Ecto neural progenitor cell (in vitro differentiated cells): ENCODE measurements at places on chromosomes 5 and 9.

- DNase-seq, result no peak
Measured at GRCh38 chr5:97836816-97837215, 653.8 kb upstream of the RIOK2 start.

DNA sequence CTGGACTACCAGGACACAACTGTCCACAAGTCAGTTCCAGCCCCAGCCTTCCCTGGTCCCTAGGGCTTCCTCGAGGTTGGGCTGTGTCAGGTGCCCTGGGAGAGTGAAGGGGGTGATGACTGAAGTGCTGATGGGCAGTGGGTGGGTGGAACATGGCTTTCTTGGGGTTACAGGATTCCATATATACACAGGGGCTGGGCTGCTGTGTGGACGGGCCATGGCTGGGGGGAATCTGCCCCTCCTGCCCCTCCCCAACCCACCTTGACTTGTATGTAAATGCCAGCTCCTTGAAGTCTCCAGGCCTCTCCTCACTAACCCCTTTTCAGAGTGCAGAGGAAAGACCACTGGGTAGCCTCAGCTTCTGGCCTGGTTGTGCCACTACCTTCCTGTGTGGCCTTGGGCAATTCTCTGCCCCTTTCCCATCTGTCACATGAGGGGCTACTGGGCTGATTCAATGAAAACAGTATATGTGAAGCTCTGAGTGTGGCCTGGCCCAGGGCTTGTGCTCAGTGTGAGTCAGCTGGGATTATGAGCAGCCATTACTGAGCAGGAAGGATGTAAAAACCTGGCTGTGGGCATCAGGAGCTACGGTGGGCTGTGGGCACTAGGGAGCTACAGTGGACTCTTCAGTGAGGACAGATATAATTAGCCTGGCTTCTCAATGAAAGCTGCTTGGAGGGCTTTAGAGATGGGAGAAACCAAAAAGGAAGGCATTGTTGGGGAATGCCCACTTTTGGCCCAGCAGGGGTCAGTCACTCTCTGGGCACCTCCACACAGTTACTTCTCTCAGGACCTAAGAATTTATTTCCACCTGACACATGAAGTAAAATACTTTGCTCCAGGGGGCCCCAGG lies 23.3 kb downstream of the PITX1 start:
- no peak for DNase-seq

GRCh38 chr9:137192859-137193258 lies 4.4 kb downstream of the SSNA1 start:
- no peak for DNase-seq

GRCh38 chr5:125151150-125151900 lies 404.9 kb upstream of the ZNF608 start:
- DNase-seq, result no peak

GRCh38 chr9:100426189-100426529 lies 784 bp upstream of the MSANTD3 start:
- DNase-seq, result no peak

DNA sequence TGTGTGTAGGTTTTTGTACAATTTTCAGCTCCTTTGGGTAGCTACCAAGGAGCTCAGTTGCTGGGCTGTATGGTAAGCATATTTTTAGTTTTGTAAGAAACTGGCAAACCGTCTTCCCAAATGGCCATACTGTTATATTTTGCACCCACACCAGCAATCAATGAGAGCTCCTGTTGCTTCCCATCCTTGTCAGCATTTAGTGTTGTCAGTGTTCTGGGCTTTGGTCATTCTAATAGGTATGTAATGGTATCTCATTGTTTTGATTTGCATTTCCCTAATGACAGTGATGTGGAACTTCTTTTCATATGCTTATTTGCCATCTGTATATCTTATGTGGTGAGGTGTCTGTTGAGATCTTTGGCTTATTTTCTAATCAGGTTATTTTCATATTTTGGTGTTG lies 320.1 kb downstream of the MLLT3 start:
- DNase-seq, result no peak

DNA sequence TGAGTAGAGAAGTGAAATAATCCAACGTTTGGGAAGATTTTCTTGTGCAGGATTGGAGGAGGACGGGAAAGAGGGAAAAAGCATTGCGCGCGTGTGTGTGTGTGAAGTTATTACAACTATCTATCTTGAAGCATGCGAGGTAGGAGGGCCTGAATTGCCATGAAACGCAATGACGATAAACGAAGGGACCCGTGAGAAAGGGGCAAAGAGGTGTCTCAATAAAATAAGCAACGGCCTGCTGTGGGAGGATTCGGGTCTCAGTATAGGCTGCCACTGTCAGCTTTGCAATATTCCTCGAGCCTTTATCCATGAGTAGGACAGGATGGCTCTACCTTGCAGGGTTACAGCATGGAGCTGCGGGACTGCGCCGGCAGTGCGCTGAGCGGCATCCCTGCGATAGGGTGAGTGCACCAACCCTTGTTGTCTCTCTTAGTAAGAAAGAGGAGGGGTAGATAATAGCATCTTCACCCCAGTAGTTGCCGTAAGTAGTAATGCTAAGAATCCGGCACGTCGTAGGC lies 631 bp upstream of the RCL1 start:
- no peak for DNase-seq

GRCh38 chr5:1883120-1883924 lies 597 bp upstream of the IRX4 start:
- peak; percentile 74 for DNase-seq

- DNase-seq, result no peak
Measured at GRCh38 chr9:71202931-71203330, 81.5 kb upstream of the TRPM3 start.

DNA sequence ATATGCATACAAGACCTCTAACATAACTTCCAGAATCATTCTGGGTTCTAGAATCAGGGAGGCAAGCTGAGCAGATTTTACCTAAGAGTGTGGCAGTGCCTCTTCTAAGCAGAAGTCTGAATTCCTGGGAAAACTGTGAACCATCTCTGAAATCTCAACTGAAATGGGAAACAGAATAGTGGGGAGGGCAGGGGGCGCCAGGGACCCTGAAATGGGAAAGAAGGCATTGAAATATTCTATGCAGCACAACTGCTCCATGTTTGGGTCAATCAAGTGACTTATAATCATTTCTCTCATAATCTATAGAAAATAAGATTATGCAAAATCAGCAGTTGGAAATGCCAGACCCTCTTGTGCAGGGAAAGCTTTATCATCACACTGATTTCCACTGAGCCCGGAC lies 156.1 kb downstream of the EBF1 start:
- DNase-seq, result no peak

DNA sequence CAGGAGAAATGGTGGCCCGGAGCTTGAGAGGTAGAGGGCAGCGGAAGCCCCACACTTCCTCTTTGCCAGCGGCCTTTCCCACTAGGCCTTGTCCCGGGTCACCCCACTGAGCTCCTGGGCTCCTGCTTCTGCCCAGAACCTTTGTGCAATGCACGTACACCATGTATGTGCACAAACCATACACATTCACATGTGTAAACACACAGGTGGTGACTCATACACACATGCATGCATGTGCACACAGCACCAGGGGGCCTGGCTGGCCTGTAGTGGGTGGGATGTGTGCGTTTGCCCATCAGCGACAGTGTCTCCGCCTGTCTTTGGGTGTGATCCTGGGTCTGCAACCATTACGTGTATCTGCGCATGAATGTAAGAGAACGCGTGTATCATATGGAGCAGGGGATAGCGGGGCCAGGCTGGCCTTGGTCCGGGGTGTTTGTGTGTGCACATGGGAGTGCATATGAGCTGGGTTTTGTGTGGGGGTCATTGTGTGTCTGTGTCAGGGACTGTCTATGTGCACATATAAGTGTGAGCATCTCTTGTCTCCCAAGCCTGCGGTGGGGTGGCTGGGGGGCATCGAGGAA lies 43.7 kb downstream of the PSD2 start:
- DNase-seq, result no peak

DNA sequence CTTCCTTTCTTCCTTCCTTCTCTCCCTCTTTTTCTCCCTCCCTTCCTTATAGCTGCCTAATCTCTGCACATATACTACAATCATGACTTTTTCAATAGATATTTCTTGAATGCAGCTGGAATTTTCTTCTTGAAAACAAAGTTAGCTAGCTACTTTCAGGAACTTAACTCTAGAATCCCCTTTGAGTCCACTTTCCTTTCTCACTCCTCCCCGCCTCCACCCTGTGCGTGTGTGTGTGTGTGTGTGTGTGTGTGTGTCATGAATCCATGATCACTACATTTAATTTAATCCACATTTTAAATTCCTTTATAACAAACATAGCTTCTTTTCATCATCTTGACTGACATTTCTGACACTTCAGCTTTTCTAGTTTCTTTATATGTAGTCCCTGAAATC lies 167.5 kb upstream of the KLF9 start:
- DNase-seq, result no peak

GRCh38 chr9:117826837-117827236 lies 122.6 kb downstream of the TLR4 start:
- DNase-seq, result no peak

- no peak for DNase-seq
Measured at GRCh38 chr5:133059621-133060020, 7.8 kb downstream of the HSPA4 start.

- no peak for DNase-seq
Measured at GRCh38 chr9:101469026-101469425, 33.5 kb upstream of the ALDOB start.

GRCh38 chr5:17230191-17230590 lies 12.8 kb downstream of the BASP1 start:
- DNase-seq, result no peak

GRCh38 chr9:4592886-4593285 lies 69.2 kb upstream of the PLPP6 start:
- DNase-seq, result no peak

DNA sequence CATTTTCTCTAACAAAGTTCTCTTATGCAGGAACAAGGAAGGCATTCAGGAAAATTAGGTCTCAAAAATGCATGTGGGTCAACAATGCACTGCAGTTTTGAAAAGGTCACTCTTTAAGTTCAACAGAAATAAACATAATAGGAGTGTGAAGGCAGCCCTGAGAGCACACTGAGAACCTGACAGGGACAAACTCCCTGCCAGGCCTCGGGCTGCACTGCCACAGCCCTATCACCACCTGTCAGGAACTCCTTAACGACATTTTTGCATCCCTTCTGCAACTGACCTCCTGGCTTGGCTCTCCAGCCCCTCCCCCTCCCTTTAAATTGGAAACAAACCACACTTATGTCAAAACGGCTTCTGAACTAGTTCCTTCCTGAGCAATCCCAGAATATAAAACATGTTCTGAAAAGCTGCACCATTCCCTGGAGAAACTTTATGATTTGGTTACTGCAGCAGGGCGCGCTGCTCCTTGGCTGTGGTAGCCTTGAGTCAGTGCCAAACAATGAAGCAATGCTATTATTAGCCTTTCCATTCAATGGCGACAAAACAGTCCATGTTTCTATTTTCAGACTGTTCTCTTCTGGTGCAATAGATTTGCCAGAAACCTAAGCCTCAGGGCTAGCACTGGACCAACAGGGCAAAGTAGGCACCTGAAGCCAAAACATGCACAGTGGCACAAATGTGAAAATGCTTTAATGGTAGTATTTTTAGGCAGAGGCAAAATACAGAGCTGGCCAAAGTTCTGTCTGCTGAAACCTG lies 160.1 kb upstream of the ZNF608 start:
- no peak for DNase-seq

DNA sequence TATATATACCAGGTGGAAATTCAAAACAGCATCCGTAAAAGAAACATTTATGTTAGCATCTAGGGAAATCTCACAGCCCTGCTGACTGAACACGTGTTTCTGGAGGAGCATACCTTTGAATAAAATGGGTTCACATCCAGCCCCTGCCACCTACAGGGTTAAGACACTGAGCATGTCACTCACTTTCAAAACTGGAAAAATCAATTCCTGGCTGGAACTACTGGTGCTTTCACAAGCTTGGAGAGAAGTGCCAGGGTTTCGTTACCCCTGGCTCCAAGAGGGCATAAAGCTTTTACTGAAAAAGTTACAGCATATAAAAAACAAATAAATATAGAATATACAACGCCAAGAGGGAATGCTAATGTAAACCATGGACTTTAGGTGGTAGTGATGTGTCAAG lies 48.0 kb downstream of the SERINC5 start:
- DNase-seq, result no peak

DNA sequence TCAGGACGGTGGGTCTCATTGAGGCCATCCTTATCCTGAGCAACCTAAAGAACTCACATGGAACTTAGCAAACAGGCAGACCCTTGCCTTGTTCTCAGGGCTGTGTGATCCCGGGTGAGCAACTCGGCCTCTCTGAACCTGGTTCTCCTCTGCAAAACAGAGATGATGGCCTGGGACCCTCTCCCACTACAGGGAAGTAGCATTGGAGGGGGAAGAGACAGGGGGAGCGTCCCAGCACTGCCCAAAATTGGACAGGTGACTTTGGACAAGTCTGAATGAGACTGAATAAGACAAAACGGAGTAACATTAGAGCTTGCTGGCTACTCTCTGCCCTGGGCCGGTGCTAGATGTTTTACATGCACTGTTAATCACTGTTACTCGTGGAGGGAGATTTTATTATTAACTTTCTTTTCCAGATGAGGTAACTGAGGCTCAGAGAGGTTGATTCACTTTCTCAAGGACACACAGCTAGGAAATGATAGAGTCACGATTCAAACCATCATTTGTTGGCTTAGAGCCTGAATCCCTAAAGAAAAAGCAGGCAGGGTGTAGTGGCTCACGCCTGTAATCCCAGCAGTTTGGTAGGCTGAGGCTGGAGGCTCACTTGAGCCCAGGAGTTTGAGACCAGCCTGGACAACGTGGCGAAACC lies 136.4 kb downstream of the C9orf50 start:
- DNase-seq, result no peak

DNA sequence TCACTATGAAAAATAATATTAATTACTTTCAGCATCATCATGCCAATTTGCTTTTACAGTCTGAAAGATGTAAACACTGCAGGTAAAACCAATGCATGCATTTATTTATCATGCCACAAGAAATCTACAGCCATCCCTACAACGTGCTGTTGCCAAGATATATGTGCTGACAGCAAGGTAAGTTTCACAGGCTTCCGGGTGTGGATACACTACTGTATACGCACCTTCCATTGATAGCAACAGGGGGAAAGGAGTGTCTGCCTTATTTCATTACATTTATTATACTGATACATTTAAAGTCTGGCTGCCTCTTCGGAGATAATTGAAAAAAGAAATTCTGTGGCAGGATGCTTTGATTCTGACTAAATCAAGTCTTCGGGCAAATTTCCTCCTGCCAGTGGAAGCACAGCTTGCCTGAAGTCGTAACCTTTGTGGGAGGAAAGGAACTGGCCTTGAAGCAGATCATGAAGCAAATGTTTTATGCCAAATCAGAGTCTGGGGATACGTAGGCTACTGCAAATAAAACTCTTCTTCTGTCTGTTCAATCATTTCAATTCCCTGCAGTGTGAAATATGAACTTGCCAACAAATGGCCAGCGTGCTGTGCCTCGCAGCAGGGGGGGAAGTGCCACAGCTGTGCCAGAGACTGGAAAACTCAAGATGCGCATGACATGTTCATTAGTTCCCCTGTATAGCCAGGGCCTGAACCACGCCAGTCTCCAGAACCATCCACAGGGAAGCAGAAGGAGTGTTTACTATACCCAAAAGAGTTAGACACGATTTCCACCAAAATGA lies 268.1 kb downstream of the EFNA5 start:
- DNase-seq, result no peak

- no peak for DNase-seq
Measured at GRCh38 chr5:160419458-160420330, 813 bp upstream of the SLU7 start.

GRCh38 chr9:70020217-70020616 lies 23.4 kb upstream of the MAMDC2 start:
- DNase-seq, result no peak

- peak; percentile 68 for DNase-seq
Measured at GRCh38 chr9:132591244-132591643, 8.8 kb downstream of the BARHL1 start.
